ENCODE measurements at places on chromosomes 3 and 15.

GRCh38 chr15:40279437-40280141, 3.3 kb downstream of the ANKRD63 start:
- no peak for DNase-seq

DNA sequence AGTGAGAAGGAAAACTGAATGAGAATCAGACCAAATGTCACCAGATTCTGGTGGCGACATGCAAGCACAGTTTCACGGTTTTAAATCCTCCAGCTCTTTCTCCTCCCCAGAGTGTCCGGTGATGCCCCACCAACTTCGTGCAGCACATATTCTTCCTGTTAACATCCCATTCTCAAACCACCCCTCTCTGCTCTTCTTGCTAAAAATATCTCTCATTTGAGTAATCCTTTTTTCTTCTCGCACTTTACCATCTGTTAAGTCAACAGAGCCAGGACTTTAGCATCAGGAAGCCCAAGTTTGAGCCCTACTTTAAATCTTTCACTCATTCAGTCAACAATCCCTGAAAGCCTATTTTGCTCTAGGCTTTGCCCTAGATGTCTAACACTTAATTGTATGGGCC, 68.2 kb upstream of the VGLL4 start:
- no peak for DNase-seq

- DNase-seq = no peak
These were observed 3.8 kb downstream of the DCBLD2 start for GRCh38 chr3:98897701-98898100.

- DNase-seq = peak; percentile 29
These were observed 11.7 kb upstream of the RARRES1 start for GRCh38 chr3:158743664-158744566.

Data from coronary artery (tissue), 2 donors.